ENCODE measurements at places on chromosomes 7 and 10. TPM values are rescaled to one million over a fixed set of nuclear protein-coding genes. Genes with fewer than 3 reads are reported as not detected.

PHYHIPL gene
- total RNA-seq = not detected

GRCh38 chr10:1187855-1188557 is 131.8 kb downstream of the WDR37 start:
- no peak for DNase-seq

GRCh38 chr7:88395715-88396114 is 89.0 kb upstream of the STEAP4 start:
- DNase-seq = no peak

PLAC9 gene
- 5.1 TPM for total RNA-seq

DNA sequence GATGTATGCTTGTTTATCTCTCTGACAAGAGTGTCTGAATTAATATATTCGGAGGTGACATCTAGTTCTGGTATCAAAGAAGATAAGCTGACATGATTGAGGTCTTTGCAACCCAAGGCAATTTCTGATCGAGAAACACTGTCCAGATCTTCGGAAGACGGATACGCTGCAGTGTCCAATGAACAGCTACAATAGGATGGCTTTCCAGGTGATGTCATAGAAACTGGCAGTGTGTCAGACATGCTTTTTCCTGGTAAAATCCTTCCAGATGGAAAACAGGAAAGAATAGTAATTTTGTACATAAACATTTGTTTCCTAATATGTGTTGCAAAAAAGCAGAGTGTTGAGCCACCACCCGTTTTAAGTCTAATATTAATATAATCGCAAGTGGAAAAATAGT is 33.4 kb downstream of the VWDE start:
- DNase-seq = no peak

ZNF22 gene
- 23.1 TPM for total RNA-seq

DNA sequence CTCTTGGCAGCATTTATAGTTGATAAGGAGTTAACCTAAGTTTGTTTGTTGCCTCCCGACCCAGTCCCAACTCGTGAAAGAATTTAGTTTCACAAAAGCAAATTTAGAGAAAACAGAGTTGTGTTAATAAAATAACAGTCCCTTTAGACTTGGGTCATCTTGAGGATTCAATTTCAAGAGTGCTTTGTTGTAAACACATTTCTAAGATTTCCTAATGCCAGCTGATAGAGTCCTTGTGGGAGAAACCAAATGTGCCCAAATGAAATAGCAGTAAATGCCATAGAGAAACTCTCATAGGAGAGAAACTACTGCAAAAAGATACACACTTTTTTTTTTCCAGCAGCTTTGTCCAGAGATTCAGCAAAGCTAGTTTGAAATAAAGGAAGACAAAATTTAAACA is 211.3 kb upstream of the BMPER start:
- DNase-seq = no peak

TIAL1 gene
- total RNA-seq = 65.9 TPM

GRCh38 chr10:3783316-3783681 is 1.7 kb downstream of the KLF6 start:
- DNase-seq = peak; percentile 78

GPER1 gene
- 0.14 TPM for total RNA-seq

GRCh38 chr10:43407148-43407575 is 1.8 kb downstream of the HNRNPF start:
- peak; percentile 81 for DNase-seq

TLL2 gene
- total RNA-seq = 2.5 TPM

DNA sequence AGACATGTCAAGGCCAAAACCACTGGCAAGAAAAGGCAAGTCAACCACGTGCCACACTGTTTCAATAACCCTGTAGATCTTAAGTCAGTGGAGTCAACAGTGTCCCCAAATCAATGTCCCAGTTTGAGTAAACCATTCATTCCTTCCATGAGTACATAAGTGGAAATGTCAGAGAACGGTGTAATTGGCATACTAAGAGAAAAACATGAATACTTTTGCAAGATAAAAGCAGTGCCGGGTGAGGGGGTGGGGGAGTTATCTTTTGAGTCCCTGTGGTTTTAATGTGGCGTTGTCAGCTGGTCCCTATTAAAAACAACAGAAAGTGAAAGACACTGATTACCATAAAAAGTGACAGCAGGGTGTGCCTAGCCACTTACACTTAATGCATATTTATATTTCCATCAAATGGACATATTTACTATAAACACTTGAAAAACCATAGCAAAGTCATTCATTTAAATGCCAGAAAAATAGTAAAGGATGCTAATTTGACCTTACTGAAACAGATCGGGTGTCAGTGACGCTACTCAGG is 37.8 kb downstream of the RSU1 start:
- DNase-seq = no peak

DNA sequence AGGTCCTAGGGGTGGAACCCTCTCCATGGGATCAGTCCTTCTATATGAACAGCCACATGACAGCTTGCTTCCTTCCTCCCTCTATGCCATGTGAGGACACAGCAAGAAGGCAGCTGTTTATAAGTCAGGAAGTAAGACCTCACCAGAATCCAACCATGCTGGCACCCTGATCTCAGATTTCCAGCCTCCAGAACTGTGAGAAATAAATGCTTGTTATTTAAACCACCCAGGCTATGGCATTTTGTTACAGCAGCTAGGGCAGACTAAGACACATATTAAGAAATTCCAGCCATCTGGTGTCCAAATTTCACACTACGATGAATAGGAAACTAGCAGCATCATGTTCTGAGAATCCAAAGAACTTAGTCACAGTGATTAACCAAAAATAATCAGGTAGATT is 140.1 kb downstream of the ZFAND4 start:
- DNase-seq = no peak

GRCh38 chr7:28280516-28280915 is 99.9 kb upstream of the JAZF1 start:
- DNase-seq = no peak

DNA sequence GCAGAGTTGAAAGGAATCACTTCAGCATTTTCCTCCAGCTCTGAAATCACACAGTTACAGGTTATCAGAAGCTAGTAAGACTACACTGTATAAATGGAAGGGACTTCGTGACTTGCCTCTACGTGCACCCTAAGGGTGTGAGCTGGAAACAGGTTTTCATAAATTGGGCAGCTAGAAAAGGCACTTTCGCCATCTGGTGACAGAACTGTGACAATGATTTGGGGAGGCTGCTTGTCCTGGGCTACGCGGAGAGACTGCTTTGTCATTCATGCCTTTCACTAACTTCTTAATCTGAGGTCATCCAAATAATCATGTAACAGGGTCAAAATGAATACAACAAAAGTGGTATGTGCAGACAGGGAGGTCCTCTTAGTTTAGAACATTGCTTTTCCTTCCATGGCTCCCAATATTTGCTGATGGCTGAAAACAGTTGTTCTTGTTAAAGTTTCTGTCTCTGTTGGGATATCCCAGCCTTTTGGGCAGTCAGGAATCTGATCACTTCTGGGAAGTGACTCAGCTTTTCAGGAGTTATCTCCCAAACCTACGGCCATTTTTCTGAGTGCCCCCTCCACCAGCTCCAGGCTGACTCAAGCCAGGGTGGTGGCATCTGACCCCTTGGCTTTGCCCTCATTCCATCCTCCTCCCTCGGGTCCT is 17.8 kb downstream of the VWC2 start:
- DNase-seq = peak; percentile 73

DNA sequence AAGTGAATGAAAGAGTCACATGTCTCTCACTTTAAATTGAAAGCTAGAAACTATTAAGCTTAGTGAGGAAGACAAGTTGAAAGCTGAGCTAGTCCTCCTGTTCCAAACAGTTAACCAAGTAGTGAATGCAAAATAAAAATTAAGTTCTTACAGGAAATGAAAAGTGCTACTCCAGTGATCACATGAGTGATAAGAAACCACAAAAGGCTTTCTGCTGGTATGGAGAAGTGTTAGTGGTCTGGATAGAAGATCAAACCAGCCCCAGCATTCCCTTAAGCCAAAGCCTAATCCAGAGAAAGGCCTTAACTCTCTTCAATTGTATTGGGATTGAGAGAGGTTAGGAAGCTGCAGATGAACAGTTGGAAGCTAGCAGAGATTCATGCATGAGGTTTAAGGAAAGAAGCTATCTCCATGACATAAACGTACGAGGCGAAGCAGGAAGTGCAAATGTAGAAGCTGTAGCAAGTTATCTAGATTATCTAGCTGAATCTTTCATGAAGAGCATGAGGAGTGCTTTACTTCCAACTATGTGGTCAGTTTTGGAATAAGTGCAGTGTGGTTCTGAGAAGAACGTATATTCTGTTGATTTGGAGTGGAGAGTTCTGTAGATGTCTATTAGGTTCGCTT is 261.6 kb downstream of the MDFIC start:
- no peak for DNase-seq

DNA sequence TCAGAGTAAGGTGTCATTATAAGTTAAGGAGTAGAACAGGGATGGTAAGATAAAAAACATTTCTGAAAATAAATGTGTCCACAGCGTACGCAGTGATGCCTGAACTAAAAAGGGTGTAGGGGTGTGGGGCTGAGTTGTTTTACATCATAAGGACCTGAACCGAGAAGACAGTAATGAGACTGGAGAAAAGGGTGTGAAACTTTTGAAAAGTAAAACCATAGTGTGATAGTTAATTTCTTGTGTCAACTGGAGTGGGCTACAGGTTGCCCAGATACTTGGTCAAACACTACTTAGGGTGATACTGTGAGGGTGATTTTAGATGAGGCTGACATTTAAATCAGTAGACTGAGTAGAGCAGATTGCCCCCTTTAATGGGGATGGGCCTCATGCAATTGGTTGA is 169.0 kb upstream of the PRPS1L1 start:
- DNase-seq = no peak

DNA sequence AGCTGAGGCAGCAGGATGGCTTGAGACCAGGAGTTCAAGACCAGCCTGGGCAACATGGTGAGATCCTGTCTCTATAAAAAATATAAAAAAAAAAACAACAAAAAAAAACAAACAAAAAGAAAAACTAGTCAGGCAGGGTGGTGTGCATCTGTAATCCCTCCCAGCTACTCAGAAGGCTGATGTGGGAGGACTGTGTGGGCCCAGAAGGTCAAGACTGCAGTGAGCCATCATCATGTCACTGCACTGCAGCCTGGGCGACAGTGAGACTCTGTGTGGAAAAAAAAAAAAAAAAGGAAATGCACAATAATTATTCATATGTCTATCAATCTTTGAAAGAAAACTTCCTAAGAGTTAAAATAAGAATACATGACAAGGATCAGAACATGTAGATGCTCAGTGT is 178.3 kb downstream of the SEM1 start:
- DNase-seq = no peak

DNA sequence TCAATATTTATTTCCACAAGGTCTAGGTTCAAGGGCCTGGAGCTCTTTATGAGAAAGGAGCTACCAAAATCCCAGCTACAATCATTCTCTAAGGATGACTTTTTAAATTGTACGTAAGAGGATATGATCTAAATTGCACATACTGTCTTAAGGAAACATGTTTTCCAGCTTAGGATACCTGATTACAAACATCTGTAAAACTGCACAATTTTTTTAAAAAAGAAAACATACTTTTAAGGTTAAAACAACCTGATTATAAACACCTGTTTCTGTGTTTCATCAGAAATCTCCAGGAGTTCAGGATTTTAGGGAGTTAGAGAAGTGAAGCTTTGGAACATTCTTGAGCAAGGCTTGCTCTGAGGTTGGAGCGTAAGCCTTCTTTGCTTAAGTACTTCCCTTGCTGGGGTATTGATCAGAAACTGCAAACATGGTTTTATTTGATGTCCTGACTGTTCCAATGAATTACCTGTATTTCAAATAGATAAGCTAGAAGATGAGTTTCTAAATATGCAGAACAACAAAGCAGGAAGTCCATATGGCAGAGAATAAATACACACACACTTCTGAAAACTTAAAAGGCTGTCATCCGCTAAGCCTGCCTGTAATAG is 248.6 kb downstream of the GFRA1 start:
- DNase-seq = no peak

GRCh38 chr10:13882119-13882711 is 295.4 kb downstream of the PRPF18 start:
- peak; percentile 51 for DNase-seq

DNA sequence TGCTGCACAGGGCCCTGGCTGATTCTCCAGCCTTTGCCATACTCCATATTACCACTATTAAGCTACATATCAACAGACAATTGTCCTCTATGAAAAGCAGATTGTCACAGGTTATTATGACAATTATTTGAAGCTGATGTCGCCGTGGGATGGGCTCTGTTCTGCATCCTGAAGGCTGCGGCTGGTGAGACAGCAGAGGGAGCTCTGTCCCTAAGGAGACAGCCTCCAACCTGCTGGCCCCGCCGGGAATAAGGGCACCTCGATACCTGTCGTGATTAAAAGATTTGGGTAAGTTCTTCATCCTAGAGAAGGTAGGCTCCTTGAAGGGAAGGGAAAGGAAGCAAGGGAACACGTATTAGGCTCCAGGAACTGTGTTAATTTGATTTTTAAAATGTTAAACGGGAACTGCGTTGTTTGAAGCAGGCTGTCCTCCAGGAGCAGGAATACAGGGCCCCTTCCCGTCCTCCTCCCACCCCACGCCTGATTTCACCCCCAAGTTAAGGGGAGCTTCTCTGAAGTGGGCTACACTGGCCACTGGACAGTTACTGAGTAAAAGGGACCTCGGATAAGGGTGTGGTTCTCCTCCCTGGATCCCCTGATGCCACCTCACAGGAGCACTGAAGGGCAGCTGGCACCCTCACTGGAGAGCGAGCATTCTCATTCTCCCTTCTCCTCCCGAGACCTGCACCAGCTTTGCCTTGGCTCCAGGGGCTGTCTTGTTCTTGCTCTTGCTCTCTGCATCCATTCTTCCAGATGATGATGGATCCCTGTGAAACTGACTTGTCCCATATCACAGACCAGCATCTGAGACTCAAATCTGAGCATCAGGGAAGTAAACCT is 11.8 kb upstream of the TIAL1 start:
- peak; percentile 43 for DNase-seq

DNAH11 gene
- 1.6 TPM for total RNA-seq

DNA sequence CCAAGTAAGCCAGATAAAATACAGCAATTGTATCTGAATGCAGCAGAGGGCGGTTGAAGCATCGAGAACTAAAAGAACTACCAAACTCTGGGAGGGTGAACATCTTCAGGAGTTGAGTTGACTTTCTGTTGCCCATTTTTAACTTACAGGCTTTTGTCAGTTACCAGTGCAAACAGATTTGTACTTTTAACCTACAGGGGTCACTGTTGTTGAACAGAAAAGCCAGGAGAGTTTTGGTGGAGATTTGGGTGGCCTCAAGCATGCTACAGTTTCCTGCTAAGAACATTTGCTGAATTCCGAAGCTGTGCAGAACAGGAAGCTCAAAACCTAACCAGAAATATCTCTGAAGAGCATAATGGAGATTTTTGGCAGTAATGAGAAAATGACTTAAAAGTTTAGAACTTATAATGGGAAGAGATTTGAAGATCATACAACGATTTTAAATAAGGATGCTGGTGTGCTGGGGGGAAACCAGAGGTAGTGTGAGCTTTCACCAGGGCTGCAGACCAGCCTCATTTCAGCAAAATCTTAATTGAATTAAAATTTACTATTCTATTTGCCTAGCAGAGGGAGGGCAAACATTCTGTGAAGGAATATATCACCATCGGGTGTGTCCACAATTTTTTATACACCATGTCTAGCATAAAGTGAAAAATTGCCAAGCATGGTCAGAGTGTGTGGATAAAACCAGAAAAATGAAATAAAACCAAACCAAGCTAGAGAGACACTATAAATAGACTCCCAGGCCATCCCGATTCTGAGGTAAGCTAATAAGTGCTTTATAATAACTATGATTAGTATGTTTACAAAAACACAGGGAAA is 208.6 kb upstream of the CCDC6 start:
- DNase-seq = peak; percentile 40

DKK1 gene
- total RNA-seq = 1.0 TPM

All from H7 (cell line).